ENCODE measurements at places on chromosomes 4 and X.

DNA sequence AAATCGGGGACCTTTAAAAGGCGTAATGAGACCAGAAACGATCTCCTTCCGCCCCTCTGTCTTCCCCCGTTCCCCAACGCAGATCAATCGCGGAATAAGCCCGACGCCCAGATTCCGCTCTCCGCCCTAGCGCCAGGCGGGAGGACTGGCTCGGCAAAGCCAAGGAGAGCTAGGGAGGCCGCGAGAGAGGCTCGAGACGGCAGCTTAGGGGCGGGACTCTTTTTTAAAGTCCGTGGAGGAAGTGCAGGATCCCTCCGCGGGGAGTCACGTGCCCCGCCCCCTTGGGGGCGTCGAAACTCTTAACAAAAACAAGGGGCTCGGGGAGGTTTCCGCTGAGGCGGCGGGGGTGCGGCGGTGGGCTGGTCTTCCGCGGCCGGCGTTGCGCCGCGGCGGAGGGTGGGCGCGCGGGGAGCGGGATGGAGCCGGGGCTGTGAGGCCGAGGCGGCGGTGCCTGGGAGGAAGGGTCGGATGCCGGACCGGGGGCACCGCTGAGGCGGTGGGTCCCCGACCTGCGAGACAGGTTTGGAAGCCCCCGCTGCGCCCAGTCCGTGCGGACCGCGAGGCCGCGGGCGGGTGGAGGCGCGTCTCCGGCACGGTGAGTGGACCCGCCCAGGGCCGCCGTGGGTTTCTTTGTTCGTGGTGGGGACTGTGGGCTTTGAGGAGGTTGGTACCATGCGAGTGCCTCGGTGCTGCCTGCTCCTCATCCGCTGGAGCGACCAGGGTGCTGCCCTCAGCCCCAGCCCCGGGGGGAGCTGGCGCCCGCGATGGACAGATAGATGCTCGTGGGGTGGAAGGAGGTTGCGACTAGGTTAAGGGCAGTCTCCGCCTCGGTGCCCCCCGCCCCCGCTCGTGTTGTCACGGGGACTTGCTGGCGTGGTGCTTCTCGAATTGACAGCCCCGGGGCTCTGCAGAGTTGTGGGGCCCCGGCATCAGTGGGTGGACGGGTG is at the start of gene CCNG2:
Gene CCNG2, plus strand, starts transcription at position 296 of the 947 bp plus-strand sequence. CDS start 1,326 bp downstream, outside the sequence.
- DNase-seq = peak; percentile 83

- no peak for DNase-seq
These were observed 152.2 kb upstream of the PPARGC1A start for GRCh38 chr4:24042094-24042493.

- DNase-seq = no peak
These were observed 15.0 kb downstream of the AGA start for GRCh38 chr4:177427192-177427591.

GRCh38 chr4:184983672-184984356 is 34.5 kb upstream of the HELT start:
- peak; percentile 60 for DNase-seq

DNA sequence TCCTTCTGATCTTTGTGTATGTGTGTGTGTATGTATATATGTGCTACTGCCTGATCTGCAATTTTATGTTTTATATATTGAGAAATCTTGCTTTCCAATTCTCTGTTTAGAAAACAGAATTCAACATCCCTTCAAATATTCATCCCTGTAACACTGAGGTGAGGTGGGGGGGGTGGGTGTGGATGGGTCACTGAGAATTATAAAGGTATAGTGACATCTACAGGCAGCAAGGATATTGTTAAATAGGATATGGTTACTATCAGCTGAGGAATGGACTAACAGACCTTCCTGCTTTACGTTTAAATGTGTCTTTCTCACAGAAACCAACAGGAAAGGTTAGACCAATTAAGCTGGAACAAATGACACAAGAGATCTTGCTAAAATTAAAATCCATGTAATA is 19.0 kb upstream of the MAGEB2 start:
- DNase-seq = no peak

DNA sequence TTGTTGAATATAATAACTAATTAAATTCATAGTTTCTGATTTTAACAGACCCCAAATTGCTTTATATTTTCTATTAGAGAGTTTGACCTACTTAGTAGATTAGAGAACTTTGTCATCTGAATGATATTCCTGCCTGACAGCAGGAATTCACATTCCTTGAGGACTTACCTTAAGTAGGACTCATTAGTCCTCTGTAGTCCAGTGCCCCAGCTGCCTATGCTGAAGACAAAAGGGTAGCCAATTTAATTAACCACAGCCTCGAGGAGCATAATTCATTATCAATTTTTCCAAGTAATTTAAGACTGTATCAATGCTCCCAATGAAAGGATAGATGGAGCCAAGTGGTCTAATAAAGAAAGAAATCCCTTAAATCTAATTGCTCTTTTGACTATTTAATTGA is 1405.0 kb upstream of the IGFBP7 start:
- no peak for DNase-seq

GRCh38 chr4:5930876-5931275 is 38.0 kb upstream of the CRMP1 start:
- DNase-seq = no peak

- no peak for DNase-seq
These were observed 128.7 kb downstream of the GABRB1 start for GRCh38 chr4:47160095-47160494.

GRCh38 chr4:70948665-70949260 is 44.7 kb upstream of the DCK start:
- DNase-seq = no peak

DNA sequence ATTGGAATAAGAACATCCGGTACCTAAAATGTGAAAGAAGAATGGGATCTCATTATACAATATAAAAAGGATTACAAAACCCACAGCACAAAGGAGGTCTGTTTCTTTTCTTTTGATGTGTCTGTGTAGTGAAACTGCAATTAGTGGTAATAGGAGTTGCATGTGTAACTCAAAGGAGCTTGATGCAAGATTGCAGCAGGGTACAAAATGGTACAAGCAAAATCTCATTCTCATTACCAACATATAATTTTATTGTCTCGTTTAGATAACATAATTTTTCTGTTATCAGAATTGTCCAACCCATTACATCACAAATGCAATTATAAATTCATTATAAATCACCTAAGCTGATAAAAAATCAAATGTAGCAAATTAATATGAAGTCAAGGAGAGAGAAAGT is 47.1 kb upstream of the CCSER1 start:
- DNase-seq = no peak

DNA sequence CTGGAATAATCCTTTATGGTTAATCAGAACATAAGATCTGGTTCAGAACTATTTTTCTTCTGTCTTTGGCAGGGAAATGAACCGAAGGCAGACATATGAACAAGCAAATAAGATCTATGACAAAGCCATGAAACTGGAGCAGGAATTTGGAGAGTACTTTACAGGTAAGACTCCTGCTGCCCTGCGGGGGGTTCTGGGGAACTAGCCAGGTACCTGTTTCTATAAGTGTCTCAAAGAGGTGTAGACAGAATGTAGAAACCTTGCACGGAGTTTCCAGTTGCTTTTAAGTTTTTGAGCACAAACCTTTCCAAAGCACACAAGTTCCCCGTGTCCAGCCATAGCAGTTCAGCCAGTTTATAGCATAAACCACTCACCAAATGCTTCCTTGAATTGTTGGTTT is 56.2 kb downstream of the DLG3 start:
- DNase-seq = no peak

GRCh38 chrX:97938706-97939105 is 1055.0 kb downstream of the RPA4 start:
- DNase-seq = no peak

- no peak for DNase-seq
These were observed 27.9 kb downstream of the TKTL1 start for GRCh38 chrX:154323537-154323936.

DNA sequence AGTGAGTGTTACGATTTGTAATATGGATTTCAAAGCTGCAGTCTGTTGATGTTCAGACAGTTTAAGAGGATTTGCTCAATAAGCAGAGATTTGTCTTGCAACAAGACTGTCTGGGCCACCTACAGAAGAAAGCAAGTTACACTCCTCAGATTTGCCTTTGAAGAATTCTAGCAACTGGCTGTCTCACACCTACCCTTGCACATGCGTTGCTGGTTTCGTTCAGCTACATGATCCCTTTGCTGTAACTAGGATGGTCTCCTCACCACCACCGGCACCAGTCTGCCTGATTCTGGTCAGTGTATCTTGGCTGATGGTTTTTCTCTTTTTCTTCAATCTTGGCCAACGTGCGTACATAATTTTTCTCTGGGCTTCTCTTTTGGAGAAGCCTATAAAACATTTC is 172.7 kb upstream of the LCORL start:
- no peak for DNase-seq

DNA sequence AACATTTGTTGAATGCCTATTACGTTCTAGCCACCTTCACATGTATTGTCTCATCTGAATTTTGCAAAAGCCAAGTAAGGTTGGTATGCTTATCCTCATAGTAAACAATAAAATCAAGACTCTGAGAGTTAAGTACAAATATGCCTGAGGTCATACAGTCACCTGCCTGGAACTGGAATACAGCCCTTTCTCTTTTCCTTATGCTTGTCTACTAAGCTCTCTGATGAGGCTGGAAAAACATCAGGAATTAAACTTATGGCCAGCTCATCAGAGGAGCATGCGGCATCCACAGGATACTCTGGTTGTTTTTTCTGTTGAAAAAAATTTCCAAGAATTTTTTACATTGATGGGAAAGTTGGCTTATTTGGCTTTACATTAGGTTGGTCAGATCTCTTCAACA is 35.5 kb downstream of the NCAPG start:
- DNase-seq = no peak

DNA sequence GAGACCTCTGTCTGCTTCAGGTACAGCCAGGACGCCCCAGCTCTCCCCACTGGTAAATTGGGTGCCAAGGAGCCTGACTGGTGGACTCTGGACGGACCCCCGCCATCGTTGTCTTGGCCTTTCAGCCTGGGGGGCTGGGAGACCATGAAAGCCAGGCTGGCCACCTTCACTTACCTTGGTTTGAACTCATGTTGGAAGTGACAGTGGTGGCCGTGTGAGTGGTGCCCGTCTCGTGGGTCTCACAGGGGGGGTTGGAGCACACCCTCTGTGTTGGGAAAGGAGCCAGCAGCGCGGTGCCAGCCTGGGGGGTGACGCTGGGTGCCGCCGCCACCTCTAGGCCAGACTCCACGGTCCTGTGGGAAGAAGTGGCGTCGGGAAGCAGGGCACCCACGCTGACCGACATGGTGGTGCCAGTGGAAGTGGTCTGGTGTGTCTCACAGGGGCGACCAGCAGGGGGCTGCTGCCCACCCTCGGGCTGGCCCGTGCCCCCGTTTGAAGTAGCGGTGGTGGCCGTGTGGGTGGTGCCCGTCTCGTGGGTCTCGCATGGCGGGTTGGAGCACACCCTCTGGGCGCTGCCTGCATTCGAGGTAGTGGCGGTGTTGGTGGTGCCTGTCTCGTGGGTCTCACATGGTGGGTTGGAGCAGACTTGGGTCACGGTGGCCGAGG is 9.6 kb upstream of the RENBP start:
- DNase-seq = no peak

- DNase-seq = peak; percentile 57
These were observed 51.3 kb upstream of the NFKB1 start for GRCh38 chr4:102449751-102450352.

GRCh38 chr4:54898656-54899340 is 226.6 kb downstream of the KDR start:
- no peak for DNase-seq

DNA sequence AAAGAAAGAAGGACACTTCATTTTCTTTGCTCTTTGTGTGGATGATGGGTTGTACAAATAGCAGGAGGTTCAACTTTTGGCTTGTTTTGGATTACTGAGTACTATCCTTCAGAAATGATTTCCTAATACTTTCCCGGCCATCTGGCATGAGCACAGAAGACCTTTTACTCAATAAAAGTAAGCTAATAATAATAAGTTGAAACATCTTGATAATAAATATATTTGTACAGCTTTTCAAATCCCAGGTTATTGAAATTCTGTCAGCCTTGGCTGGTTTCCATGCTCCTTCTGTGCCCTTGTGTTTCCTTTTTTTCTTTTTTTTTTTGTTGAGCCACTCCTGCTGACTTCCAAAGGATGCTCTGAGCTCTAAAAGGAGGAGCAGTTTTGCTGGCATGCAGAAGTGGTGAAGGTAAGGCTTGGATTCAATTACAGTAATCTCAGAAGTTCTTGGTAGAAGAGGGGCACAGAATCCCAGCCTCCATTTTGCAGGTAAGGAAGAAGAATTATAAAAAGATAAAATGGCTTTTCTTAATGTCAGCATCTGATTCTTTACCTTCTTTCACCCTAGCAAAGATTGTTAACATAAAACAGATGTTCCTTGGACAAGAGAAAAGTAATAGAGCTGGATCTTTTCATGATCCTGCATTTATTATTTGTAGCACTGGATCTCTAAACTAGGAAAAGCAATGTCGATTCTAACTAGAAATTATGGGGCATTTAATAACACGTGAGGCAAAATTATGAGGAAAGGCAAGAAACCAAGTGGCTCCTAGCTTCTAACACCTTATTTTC is 31.9 kb downstream of the REPS2 start:
- no peak for DNase-seq

- DNase-seq = no peak
These were observed 76.2 kb upstream of the ESX1 start for GRCh38 chrX:104330966-104331365.

GRCh38 chr4:14215116-14215770 is 587.7 kb upstream of the BOD1L1 start:
- no peak for DNase-seq

GRCh38 chr4:111854494-111855087 is 290.7 kb upstream of the FAM241A start:
- no peak for DNase-seq

DNA sequence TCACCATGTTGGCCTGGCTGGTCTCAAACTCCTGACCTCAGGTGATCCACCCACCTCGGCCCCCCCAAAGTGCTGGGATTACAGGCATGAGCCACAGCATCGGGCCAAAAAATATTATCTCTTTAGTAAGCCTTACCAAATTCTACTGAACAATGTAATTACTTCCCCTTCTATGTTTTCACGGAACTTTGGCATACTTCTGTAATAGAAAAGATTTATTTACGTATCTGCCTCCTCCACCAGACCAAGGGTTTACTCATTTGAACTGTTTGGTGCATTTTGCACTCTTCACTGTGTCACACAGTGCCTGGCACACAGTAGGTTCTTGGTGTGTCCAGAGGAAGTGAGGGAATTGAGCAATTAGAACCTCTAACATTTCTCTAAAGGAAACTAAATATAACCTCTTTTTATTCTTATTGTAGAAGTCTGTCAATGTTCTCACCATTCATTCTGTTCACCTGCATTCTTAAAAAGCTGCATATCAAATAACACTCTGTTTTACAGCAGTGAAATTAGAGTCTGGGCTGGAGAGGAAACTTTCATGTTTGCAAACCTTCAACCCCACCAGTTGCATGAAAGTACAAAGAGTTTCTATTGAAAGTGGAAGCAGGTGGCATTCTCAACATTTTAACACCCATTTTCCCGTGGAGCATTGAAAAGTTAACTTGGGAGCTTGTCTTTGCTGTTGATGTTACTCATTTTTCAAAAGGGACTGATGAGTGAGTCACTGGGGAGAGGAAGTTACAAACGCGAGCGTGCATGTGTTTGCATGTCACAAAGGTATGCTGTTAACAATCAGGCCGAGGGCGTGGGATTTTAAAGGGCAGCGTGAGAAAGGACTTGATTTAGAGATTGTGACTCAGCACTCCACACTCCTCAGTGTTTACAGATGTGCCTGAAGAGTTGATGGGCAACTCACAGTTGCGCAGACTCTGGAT is 314.1 kb downstream of the STK32B start:
- no peak for DNase-seq

All from CD4-positive, alpha-beta T cell treated with Interferon alpha-2 for 1 hour (primary cell).